ENCODE measurements at places on chromosomes 3 and 15.

DNA sequence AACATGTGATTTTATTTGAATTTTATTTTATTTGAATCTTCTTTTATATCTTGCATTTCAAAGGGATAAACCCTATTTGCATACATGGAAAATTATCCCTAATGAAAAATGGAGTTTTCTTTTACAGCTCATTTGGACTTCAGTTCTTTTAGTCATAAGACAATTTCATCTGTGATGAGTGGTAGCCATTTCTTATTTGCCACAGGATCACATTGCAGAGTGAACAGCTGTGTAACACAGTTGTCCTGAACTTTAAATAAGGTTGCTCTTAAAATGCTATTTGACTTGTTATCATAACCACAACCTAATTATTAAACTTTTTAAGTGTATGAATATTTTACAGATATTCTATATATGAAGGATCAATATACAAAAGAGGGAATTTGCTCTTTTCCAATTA is 221.7 kb upstream of the ROPN1 start:
- DNase-seq: no peak

DNA sequence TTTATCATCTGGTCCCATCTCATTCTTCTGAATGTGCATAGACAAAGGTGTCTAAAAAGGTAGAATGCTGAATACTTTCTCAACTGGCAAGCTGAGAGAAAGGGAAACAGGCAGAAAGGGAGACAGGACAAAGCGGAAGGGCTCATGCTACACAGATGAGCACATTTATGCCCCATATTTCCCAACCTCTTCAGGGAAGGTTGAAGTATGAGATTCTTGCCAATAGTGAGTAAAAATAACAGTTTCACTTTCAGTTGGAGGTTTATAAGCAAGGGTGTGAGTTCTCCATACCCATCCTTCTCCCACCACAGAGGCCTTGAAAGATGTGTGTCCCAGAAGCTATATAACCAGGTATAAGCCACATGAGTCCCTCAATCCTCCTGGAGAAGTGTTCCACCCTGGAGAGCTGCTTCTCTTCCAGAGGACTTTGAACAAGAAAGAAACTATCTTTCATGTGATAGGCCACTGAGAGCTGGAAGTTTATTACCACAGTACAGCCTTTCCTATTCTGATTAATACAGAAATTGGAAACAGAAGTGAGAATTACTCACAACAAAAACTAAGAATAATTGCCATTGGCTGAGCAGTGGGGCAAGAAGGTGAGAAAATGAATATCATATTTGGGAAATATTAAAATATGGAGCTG is 709.4 kb upstream of the NR2F2 start:
- DNase-seq: no peak

GRCh38 chr3:65716071-65716751 is 322.5 kb downstream of the MAGI1 start:
- no peak for DNase-seq

DNA sequence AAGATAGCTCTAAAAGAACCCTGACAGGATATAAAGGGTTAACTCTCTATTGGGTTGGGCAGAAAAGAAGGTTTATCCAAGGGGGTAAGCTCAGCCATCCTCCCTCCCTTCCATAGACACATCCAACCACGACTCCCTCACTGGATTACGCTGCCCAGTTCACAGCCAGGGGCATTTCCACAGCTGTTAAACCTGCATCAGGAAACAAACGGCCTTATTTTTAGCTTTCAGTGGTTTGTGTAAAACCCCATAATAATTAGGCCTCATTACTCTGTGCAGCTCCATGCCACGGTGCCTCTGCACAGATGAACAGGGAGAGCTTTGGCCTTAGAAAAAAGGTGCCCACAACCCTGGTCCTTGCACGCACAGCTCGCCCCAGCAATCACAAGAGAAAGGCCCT is 110.6 kb downstream of the GABRB3 start:
- DNase-seq: no peak

GRCh38 chr15:29142129-29142747 is 127.4 kb downstream of the NSMCE3 start:
- DNase-seq: no peak

DNA sequence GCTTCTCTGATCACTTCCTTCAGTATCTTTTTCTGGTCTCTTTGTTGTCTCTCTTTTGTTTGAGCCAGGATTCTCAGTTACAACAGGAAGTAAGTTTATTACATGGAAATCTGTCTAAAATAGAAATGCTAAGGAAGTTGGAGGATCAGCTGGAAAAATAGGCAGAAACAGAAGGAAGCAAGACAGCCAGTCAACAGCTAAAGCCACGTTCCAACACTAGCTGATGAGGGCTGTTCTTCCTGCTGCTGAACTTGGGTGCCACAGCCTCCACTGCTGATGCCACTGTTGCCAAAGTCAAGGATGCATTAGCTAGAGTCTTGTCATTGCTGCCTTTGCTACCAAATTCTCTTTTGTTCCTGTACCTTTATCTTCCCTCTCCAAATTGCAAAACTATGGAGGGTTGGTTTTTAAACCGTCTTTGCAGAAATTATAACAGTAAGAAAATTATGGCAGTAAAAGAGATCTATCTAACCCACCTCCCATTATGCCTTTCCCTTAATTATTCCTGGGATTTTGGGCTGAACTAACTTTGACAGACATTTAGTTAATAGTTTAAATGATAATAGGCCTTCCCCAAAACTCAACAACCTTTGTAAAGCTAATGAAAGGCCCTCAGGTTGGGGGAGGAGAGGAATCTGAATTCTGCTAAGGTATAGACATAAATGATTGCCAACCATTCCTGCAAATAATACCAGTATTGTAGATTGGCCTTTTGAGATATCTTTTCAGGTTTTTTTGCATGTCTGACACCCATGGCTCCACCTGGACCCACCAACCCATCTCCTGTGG is 27.4 kb upstream of the OR5K4 start:
- no peak for DNase-seq

Data from Panc1 (cell line).